ENCODE measurements at places on chromosomes 6 and 20. TPM values are rescaled to one million over a fixed set of nuclear protein-coding genes. Genes with fewer than 3 reads are reported as not detected.

GRCh38 chr6:132404330-132404729, 3.1 kb upstream of the MOXD1 start:
- DNase-seq: no peak

DNA sequence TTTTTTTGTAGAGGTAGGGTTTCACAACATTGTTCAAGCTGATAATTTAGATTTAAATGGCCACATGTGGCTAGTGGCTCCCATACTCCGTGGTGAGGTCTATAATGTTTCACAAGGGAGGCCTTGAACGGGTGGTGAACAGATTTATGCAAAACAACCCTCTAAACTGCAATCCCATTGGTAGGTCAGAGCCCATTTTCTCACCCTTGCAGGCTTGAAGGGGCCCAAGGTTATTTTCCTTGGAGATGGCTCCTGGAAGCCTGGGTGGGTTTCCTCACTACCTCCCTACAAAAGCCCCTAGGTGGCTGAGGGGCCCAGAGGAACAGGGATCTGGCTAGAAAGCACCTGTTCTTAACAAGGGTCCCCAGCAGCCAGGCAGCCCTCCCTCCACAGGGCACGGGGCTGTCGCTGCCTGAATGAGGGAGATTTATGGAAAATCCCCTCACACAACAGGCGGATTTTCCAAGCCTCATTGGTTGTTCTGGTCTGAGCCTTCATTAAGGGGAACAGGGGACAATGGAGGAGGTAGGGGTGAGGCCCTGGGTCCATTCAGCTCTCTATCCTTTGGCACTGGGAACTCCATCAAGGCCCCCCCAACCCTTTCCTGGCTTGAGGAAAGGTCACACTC, 64.6 kb downstream of the VEGFA start:
- no peak for DNase-seq

- DNase-seq: no peak
Observed at GRCh38 chr20:2535711-2536559, 438 bp upstream of the TMC2 start.

- DNase-seq: no peak
Observed at GRCh38 chr20:17380801-17381200, 150.4 kb downstream of the BFSP1 start.

DNA sequence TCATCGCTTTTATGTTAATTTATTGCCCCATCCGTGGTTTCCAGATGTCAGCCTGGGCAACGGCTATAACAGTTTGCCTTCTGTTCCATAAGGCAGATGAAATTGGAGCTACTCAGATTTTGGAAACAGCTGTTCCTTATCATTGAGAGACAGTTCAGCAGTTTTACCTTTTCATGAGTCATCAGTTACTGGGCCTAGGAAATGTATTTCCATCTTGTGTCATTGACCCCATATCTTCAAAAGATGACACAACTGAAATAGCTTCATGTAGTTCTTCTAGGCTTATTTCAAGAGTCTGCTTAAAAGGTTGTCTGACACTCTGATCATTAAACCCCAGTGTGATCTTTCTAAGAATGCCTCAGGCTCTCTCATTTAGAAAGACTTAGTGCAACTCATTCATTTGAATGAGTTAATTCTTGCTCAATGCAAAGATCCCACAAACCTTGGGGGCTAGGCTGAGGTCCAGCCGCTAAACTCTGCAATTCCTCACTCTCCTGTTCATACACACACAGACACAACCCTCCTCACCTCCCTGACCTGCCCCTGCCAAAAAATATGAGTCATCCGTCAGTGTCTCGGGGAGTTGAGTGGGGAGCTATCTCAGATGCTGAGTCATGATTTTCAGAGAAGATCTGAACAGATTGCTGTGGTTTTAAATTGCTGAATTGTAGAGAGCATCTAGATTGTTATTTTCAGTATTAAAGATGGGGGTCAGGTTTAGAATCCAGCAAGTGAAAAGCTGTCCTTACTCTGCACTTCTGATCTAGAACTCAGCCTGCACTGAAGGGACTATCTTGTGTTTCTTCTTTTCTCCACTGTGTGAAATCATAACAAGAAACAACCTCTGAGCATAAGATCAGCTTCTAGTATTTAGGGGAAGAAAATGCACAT, 61.8 kb downstream of the RPP40 start:
- DNase-seq: peak; percentile 78

GRCh38 chr6:116531675-116532570, 13.6 kb downstream of the TRAPPC3L start:
- peak; percentile 35 for DNase-seq

DNA sequence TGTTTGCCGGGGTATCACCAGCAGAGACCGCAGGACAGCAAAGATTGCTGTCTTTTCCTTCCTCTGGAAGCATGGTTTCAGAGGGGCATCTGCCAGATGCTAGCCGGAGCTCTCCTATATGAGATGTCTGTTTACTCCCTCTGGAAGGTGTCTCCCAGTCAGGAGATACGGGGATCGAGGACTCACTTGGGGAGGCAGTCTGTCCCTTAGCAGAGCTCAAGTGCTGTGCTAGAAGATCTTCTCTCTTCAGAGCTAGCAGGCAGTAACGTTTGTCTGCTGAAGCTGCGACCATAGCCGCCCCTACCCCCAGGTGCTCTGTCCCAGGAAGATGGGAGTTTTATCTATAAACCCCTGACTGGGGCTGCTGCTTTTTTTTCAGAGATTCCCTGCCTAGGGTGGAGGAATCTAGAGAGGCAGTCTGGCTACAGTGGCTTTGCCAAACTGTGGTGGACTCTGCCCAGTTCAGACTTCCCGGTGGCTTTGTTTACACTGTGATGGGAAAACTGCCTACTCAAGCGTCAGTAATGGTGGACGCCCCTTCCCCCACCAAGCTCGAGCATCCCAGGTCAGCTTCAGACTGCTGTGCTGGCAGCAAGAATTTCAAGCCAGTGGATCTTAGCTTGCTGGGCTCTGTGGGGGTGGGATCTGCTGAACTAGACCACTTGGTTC, 133.0 kb upstream of the FLRT3 start:
- DNase-seq: no peak

GRCh38 chr6:161300823-161301222, 27.0 kb upstream of the AGPAT4 start:
- DNase-seq: no peak

The C6orf118 gene
- total RNA-seq: 0.04 TPM

The PRDM1 gene
- 2.7 TPM for total RNA-seq

The HTR1E gene
- not detected for total RNA-seq

The SNAP25 gene
- 1.0 TPM for total RNA-seq

The TUBB2A gene
- total RNA-seq: 141 TPM

Measured in kidney epithelial cell (primary cell).